ENCODE measurements at places on chromosomes 16 and 17. TPM values are rescaled to one million over a fixed set of nuclear protein-coding genes. Genes with fewer than 3 reads are reported as not detected.

- no peak for DNase-seq
Observed at GRCh38 chr16:84109598-84110335, 7.0 kb downstream of the MBTPS1 start.

GRCh38 chr17:74002241-74002640, 201.2 kb upstream of the RPL38 start:
- DNase-seq: no peak

- no peak for DNase-seq
Observed at GRCh38 chr17:63405741-63406261, 40.3 kb downstream of the CYB561 start.

DNA sequence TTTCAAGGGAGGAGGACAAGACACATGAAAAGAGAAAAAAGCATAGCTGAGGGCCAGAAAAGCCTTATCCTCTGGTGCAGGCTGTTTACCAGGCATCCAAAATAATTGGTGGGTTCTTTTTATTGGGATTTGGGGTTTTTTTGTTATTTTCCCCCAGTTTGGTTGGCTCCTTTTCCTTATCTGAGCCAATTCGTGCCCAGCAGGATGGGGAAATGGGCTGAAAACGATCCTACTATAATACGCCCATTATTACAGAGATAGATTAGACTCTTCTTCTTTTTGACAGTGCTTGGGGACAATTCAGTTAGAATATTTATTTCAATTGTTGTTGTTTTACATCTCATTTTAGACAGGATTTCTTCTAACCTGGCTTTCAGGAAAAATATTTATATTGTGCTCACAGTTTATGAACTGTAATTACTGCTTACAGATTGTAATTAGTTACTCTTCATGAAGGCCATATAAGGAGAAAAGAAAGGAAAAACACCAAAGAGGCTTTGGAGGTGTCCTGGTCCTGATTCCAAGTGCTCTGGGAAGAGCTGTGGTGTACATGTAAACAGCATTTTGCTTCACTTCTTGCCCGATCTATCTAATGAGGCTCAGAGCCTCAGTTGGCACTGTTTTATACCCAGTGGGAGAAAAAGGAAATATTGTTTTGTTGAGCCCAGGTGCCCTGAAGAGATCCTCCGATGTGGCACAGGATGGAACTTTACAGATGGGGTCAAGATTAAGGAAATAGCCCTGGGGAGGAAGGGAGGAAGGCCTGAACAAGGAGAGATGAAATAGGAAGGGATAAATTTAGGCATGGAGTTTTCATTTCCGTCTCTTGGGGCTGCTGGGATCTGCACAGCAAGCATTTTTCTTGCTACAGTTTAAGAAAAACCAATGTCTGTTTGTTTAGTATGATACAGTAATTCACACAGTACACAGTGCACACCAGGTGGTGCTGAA, 611 bp upstream of the ANKRD40 start:
- DNase-seq: no peak

- no peak for DNase-seq
Observed at GRCh38 chr16:3173892-3174617, 13.9 kb upstream of the OR1F1 start.

- DNase-seq: peak; percentile 90
Observed at GRCh38 chr16:65745-66144, 6.7 kb downstream of the RHBDF1 start.

DNA sequence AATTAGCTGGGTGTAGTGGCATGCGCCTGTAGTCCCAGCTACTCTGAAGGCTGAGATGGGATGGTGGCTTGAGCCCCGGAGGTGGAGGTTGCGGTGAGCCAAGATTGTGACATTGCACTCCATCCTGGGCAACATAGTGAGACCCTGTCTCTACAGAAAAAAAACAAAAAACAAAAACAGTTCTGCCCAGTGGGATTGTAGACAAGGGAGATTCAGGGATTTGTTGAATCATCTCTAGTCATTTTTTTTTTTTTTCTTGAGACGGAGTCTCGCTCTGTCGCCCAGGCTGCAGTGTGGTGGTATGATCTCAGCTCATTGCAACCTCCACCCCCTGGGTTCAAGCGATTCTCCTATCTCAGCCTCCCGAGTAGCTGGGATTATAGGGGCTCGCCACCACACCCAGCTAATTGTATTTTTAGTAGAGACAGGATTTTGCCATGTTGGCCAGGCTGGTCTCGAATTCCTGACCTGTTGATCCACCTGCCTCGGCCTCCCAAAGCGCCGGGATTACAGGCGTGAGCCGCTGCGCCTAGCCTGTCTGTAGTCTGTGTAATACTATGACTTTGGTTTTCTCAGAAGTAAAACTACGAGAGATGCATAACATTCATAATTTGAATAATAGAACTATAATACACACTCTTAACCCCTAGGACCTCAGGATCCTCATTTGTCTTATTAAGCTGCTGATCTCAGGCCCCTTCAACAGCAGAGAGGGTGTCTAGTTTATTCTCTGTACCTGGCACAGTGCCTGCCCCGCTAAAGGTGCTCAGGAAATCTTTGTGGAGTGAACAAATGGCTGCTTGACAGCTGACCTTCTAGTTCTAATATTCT, 1.4 kb downstream of the TEN1 start:
- no peak for DNase-seq

DNA sequence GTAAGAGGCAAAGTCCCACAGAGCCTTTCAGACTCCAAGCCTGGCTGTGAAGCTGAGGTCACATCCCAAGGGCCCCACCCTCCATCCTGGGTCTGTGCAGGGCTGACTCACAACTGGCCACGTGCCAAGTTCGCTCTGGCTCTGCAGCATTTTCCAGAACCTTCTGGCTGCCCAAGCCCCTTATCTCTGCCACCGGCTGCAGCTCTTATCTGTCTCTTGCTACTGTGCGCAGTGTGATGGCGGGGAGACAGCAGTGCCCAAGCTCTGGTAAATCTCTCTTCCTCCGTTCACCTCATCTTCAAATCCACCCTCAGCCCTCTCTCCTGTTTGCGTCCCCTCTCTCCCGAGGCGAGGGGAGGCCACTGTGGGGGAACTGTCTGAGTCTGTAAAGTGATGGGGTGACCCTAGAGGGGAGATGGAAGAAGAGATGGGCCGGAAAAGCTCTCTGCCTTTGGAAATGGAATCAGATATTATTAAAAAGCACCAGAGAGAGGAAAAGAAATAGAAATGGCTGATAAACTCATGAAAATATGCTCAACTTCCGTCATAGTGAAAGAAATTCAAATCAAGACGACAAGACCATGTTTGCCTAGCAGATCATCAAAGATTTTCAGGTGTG, 162.7 kb upstream of the CDC42EP4 start:
- peak; percentile 88 for DNase-seq

- no peak for DNase-seq
Observed at GRCh38 chr16:29962344-29962994, 590 bp downstream of the TMEM219 start.

DNA sequence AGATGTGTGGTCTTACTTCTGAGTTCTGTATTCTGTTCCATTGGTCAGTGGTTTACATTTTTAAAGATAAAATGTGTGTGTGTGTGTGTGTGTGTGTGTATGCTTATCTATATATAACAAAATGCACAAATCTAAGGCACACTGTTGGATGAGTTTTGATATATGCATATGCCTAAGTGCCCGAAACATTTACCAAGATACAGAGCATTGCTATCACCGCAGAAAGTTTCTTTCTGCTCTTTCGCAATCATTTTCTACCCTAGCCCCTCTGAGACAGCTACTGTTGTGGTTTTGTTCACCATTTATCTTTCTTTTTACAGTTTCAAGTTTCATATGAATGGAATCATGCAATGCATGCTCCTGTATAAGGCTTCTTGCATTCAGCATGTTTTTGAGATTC, 97.0 kb downstream of the MRTFB start:
- DNase-seq: no peak

DNA sequence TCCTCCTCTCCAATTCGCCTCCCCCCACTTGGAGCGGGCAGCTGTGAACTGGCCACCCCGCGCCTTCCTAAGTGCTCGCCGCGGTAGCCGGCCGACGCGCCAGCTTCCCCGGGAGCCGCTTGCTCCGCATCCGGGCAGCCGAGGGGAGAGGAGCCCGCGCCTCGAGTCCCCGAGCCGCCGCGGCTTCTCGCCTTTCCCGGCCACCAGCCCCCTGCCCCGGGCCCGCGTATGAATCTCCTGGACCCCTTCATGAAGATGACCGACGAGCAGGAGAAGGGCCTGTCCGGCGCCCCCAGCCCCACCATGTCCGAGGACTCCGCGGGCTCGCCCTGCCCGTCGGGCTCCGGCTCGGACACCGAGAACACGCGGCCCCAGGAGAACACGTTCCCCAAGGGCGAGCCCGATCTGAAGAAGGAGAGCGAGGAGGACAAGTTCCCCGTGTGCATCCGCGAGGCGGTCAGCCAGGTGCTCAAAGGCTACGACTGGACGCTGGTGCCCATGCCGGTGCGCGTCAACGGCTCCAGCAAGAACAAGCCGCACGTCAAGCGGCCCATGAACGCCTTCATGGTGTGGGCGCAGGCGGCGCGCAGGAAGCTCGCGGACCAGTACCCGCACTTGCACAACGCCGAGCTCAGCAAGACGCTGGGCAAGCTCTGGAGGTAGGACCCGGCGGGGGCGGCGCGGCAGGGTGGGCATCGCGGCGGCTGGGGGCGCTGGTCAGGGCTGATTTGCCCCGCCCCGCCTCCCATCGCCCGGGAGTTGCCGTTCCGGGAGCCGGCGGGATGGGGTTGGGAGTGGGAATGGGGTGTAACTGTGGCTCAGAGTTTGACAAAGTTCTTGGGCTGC, 567 bp downstream of the SOX9 start:
- peak; percentile 36 for DNase-seq

DNA sequence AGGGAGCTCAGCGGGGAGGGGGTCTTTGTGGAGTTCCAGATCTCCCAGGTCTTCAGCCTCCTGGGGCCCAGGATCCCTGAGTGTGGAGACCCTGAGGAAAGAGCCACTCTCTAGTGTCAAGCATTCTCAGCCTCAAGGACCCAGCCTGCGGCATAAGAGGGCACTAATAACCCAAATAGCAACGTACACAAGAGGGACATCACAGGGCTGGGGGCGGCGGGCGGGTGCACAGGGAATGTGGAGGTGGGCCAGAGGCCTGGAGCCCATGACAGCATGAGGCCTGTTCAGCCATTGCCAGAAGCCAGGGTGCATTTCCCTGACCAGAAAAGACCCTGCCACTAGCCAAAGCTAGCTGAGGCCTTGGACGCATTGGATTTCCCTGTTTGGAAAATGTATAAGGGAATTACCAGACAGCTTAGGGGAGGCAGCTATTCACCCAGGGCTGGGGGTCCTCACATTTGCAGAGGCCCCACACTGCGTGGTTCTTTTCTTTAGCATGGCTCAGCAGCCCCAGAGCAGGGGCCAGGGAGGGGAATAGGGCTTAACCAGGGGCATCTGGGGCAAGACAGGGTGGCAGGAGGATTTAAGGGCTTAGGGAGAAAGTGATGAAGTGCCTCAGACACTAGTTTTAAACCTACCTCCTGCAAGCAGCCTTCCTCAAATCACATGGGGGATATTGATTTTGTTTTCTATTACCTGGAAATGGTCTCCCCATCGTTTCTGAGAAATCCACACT, 13.5 kb upstream of the ALOX15B start:
- DNase-seq: no peak

- DNase-seq: no peak
Observed at GRCh38 chr17:80362428-80363119, 52.4 kb upstream of the ENDOV start.

GRCh38 chr17:64400642-64401041, 10.0 kb upstream of the PECAM1 start:
- no peak for DNase-seq

DNA sequence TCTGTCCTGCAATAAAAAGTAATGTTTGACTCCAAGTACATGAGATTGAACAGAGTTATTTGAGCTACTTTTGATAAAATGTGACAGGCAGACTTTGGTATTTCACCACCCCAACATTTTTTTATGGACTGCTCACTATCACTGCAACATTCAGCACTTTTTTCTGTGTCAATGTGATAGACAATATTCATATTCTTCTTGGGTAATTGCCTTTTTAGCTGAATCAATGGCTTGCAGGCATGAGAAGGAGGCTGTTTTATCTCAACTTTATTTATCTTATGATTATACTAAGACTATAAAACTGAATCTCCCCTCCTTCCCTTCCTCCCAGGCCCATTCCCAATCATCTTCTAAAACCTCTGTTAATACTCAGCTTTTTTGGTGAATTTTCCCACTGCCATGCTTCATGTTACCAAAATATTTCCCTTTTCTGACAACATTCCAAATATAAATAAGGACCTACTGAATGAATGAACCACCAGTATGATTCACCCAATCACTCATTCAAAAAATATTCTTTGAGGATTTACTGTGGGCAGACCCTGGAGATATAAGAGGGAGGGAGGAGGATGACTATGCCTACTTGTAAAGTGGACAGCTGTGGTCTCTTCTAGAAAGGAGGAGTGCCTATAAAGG, 67.6 kb downstream of the CDH13 start:
- no peak for DNase-seq

DNA sequence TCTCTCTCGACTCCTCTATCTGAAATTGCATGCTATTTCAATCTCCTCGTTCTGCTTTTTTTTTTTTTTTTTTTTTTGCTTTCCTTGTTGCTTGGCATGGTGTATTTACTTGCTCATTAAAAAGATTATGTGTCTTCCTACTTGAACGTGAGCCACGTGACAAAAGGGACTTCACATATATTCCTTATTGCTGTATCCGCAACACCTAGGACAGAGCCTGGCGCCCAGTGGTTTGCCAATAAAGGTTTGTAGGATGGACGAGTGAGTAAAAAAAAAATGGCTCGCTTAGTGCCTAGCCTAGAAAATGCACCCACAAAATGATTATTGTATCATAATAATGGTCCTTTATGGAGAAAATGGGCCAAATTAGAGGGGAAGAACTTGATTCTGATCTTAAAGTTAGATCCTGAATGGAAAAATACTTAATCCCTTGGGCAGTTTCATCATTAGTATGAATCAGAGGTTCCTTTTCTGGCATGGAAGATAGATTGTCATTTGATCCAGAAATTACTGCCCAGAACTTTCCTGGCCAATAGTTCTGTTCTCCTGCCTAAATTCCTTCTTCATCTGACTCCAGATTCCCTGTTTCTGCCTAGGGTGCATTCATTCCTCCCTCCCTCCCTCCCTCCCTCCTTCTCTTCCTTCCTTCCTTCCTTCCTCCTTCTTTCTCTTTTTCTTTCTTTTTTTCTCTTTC, 13.6 kb upstream of the TMEM220 start:
- no peak for DNase-seq

DNA sequence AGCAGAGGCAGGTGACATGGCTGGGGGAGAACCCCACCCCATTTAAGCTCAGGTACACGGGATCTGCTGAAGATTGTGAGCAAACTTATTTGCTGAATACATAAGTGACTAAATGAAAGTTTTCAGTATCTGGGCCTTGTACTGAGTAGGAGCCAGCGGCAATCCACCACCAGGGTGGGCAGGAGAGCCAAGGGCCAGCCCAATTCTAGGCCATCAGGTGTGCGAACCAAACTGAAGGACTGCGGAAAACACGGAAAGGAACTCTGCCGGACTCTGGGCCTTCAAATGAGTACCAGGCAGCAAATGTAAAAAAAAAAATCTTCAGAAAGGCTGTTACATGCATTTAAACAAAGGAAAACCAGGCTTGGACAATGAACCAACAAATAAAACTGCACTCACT, 19.7 kb downstream of the ARHGAP17 start:
- no peak for DNase-seq

Gene CCDC78
- 0.56 TPM for total RNA-seq

Gene PABPN1L
- not detected for total RNA-seq

Gene CHCT1
- total RNA-seq: not detected

Gene CDH13
- 100 TPM for total RNA-seq

Gene GLTPD2
- total RNA-seq: not detected

Gene VAT1L
- 7.7 TPM for total RNA-seq

Gene CCL23
- not detected for total RNA-seq

Gene DCAKD
- 30.9 TPM for total RNA-seq
